ENCODE measurements at places on chromosomes 7 and 10.

DNA sequence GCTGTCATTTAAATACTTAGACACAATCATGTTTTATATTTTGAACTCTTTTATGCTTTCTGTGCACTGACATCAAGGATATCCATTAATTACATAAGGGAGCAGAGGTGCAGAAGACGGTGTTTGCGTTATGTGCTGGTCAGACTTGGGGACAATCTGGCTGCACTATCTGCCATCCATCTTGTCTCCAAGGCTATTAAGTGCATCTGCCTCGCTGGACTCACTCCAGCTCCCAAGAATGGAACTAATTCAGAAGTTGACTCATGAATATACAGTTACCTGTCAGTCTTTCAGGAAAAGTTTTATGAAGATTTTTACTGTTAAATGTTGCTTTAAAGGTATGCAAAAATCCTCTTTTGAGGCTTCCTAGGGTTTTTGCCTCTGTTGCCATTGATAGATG is 391.0 kb downstream of the SUGCT start:
- no peak for DNase-seq

DNA sequence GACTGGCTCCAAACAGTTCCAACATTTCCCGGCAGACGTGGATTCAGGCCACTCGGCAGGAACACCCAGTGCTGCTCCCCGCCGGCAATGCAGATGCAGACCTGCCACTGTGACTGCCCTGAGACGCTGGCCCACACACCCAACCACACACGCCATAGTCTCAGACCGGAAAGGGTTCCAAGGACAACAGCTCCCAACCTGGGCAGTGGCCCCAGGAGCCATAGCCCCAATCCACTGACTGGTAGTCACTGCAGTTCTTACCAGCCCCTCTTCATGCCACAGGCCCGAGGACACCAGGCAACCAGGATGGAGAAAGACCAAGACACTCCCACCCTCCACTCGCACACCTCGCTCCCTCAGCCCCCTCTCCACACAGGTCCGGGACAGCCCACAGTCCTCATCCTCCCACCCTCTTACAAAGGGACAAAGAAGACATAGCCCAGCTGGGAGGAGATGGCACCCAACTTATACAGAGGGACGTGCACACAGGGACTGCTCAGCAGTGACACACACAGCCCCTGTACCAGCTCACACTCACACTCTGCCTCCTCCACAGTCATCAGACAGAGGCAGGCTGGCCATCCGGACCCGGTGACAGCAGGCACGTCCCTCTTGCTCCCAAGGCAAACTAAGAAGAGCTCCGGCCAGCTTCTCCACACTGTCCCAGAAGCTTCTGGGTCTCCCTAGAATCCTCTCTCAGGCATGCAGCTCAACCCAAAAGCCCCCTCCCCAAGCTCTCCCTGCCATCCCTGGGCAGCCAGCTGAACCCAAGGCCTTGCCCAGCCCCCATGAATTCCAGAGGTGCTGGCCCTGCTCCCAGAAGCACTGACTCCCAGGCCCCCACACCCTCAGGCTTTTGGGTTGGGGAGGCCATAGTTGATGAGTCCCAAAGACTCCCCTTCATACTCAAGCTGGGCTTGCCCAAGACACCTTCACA is 24.8 kb downstream of the KCNH2 start:
- DNase-seq = no peak

DNA sequence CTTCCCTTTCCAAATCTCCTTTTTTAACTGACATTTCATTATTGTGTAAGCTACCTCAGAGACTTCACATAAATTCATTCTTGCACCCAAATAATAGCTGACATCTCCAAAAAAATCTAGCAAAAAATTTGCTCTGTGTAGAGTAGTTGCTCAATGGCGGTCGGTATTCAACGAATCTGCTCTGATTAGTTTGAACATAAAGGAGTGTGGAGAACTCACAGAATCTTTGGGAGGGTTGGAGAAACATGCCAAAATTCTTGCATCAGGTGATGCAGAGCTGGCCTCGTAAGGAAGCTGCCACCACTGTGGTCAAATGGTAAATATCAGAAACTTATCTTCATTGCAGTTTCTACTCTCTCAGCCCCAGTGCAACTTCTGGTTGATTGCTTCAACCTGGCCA is 201.2 kb upstream of the MDFIC start:
- DNase-seq = no peak

- no peak for DNase-seq
Observed at GRCh38 chr10:95988702-95989101, 54.7 kb upstream of the CCNJ start.

DNA sequence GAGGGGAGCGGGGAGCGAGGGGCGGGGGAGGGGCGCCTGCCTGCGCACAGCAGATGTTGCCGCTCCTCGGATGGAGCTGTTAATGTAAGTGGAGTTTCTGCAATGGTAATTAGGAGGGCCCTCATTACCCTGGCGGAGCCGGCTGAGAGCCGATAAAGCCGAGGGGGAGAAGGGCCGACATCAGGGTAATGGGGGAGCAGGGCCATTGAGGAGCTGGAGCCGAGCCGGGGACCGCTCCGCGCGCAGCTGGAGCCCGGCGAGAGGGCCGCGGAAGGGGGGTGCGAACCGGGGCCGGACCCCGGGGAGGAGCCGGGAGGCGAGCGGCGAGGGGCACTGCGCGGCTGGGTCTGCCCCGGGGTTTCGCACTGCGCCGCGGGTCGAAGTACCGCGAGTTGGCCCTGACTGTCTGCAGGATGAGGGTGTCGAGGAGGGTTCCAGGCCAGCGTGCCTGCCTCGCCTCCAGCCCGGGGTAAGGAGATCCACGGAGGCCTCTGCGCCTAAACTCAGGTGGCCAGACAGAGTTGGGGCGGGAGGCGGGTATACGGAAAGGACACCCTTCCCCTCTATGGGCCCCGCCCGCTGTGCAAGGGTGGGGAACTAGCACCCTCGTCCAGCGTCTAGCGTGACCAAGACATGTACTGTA is 55.0 kb upstream of the LBX1 start:
- DNase-seq = no peak

All from activated CD4-positive, alpha-beta T cell treated with anti-CD3 and anti-CD28 coated beads, Interleukin-2, Interleukin-4, amounts not matched to agents 100 ng/mL and 50 ng/mL, durations not matched to agents 16 hours and 8 hours (primary cell).